ENCODE measurements at places on chromosomes 7 and 10. TPM values are rescaled to one million over a fixed set of nuclear protein-coding genes. Genes with fewer than 3 reads are reported as not detected.

NUPR2 gene
- total RNA-seq, result not detected

ZNF398 gene
- 13.0 TPM for total RNA-seq

GBX1 gene
- not detected for total RNA-seq

DRGX gene
- not detected for total RNA-seq
